Right lung (tissue), 10 donors: ENCODE measurements at places on chromosomes 11 and 22. TPM values are rescaled to one million over a fixed set of nuclear protein-coding genes. Genes with fewer than 3 reads are reported as not detected.

The OR4A47 gene
- polyA plus RNA-seq: not detected

The MRGPRX4 gene
- polyA plus RNA-seq: not detected

The AASDHPPT gene
- 61.5 TPM for polyA plus RNA-seq

The APOA4 gene
- polyA plus RNA-seq: not detected

The CLDN25 gene
- not detected for polyA plus RNA-seq

DNA sequence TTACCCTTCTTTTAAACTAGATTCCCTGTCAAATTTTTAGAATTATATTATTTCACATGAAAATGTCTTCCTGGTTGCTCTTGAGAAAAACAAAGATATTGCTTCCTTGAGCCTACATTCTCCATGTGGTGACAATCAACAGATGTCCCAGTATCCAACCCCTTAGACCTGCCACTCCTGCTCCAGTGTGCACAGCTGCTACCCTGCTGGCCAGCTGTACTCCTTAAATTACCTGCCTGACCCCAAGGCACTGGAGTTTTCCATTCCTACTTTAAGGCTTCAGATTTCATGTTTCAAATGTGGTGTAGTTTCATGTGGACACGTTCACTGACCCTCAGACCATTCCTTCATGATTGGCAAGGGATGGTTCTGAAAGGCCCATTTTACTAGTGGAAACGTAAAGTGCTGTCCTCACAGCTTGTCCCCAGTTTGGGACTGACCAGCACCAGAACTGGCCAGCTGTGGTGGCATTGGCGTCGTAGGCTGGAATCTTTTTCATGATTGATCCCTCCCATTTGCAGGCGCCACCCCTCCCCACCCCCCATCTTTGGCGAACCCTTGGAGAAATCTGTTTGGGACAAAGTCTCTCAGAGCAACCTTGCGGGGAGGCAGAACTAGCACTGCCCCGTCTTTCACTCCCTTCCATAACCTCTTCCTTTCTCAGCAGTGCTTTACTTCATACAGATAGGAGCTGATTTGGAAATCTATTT is 123.5 kb downstream of the DBX1 start:
- no peak for DNase-seq

GRCh38 chr11:19311308-19312030 is 70.7 kb upstream of the E2F8 start:
- DNase-seq: peak; percentile 35

DNA sequence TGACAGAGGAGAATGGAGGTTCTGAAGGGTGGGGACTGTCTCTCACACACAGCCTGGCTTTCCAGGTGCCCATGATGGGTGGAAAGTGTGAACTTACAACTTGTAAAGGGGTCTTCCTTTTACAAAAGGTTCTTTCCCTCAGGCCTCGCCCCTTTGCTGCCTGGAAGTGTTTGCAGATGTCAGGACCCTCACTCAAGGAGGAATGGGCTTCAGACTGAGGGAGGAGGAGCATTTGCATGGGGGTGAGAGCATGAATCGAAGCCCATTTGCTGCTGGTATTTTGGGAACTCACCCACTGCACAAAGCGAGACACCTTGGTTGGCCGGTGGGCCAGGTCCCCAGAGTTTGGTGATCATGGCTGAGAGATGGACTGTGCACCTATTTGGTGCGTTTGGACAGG is 25.1 kb downstream of the MPPED1 start:
- no peak for DNase-seq

GRCh38 chr11:78806214-78807004 is 231.7 kb upstream of the NARS2 start:
- DNase-seq: no peak

DNA sequence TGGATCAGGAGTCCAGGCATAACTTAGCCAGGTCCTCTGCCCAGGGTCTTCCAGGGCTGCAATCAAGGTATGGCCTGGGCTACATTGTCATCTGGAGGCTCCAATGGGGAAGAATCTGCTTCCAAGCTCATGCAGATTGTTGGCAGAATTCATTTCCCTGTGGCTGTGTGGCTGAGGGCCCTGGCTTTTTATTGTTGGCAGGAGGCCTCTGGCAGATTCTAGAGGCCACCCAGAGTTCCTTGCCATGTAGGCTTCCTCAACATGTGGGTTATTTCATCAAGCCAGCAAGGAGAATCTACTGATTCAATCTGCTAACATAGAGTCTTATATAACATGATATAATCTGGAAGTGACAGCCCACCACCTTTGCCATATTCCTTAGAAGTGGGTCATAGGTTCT is 16.4 kb upstream of the EP300 start:
- DNase-seq: no peak

DNA sequence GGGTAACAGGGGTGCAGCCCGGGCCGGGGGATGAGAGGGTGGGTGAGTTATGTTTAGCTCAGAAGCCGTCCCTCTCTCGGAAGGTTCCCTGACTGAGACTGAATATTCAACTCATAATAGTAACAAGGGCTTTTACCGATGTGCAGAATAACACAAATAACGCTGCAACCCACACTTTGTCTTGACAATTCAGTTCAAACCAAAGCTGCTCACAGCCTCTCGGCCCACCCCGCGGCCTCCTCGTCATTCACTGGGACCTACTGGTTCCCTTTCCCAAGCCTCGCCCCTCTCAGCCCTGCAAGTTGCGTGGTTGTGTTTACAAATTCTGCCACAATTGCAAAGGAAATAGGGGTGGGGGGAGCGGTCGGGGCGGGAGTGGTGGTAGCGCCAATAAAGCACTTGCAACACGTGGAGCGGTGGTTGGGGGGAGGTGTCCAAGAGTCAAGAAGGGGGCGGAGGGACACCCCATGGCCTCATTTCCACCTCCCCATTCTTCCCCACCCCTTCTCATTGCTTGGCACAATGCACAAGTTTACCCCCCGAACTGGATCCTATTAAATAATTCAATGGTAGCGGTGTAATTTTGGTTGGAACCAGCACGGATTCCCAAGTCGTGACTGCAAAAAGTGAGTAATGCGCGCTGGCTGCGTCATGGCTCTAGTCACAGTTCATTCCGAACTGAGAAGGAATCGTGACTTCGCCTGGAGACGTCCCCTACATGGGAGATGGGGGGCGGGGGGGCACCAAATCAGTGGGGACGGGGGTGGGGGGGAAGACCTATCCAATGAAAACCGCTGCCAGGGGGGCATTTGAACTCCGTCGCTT is 102.0 kb upstream of the HSD17B12 start:
- DNase-seq: no peak

- DNase-seq: no peak
Observed at GRCh38 chr11:22441831-22442230, 103.7 kb downstream of the SLC17A6 start.

- DNase-seq: no peak
Observed at GRCh38 chr22:47046411-47047065, 284.1 kb downstream of the TBC1D22A start.

GRCh38 chr11:111606986-111607385 is 4.7 kb downstream of the SIK2 start:
- DNase-seq: no peak
